ENCODE measurements at places on chromosomes 3 and 15.

- DNase-seq = no peak
Measured at GRCh38 chr3:24480497-24480896, 14.2 kb downstream of the THRB start.

DNA sequence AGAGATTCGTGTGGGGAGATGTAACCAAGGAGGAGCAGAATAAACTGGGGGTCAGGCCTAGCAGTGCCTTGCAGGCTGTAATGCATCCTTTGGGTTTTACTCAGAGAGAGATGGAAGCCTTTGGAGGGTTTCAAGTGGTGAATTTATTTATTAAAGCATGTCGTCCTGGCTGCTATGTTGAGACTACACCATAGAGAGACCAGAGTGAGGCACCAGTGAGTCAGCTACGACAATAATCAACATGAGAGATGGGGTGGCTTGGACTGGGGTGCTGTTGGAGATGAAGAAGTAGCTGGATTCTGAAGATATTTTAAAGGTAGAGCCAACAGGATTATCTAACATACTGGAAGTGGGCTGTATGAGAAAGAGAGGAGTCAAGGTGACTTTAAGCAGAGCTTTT is 335.3 kb upstream of the ARHGEF26 start:
- no peak for DNase-seq

- DNase-seq = no peak
Measured at GRCh38 chr3:57787867-57788623, 31.9 kb downstream of the SLMAP start.

DNA sequence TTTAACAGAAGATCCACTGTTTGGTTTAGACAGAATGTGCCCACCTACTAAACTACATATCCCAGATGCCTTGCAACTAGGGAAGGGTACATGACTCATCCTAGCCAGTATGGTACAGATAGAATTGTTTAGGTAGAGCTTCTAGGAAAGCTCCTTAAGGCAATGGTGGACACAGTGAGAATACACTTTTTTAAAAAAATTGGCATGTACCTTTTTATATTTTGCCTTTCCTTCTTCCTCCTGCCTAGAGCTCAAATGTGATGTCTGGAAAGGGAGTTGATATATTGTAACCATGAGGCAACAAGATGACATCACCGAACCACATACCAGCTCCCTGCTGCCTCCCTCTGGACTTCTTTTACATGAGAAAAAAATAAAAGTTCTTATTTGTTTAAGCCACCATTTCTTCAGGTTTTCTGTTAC is 14.4 kb upstream of the C3orf80 start:
- no peak for DNase-seq

- no peak for DNase-seq
Measured at GRCh38 chr15:59536553-59536952, 75.0 kb upstream of the GCNT3 start.

DNA sequence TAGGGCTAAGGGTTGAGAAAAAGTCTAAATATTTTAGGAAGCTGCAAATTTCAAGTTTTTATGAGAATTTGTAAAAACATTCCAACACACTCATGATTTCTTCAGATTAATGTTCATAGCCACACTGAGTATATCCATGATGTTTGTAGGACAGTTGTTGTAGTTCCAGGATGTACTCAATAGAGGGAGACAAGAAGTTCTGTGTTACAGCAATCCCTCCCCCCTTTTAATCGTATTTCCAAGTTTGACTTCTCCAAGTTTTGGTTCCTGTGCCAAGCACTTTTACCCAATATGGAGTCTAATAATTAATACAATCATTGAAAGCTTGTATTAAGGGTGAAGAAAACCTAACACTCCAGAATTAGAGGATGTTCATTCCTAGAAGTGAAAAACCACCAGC is 143.4 kb downstream of the FEZF2 start:
- no peak for DNase-seq

DNA sequence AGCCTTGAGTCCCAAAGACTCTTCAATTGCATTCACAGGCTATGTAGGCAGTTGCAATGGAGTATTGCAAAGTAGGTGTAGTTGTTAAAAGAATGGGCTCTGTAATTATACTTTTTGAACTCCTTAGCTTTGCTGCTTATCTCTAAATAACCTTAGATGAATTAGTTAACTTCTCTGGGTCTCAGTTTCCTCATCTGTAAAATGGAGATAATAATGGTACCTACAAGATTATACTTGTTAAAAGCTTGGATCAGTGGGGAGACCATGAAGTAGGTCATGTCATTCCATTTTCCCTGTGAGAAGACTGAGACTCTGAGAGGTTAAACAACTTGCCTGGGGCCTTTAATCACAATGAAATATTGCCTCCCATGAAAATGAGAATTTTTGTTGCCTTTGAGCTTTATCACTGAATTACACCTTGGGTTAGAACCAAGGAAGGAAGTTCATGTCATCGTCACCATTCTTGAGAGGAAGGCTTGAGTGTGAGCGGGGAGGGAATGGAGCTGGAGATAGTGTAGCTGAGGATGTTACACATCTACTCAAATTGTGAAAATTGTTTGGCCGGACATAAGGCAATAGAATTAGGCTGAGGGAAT is 38.1 kb downstream of the CTDSPL start:
- DNase-seq = no peak

Data from cerebellar nuclear complex (tissue), 1 donor.